Pancreas (tissue), 10 donors: ENCODE measurements at places on chromosomes 12 and 14. TPM values are rescaled to one million over a fixed set of nuclear protein-coding genes. Genes with fewer than 3 reads are reported as not detected.

DNA sequence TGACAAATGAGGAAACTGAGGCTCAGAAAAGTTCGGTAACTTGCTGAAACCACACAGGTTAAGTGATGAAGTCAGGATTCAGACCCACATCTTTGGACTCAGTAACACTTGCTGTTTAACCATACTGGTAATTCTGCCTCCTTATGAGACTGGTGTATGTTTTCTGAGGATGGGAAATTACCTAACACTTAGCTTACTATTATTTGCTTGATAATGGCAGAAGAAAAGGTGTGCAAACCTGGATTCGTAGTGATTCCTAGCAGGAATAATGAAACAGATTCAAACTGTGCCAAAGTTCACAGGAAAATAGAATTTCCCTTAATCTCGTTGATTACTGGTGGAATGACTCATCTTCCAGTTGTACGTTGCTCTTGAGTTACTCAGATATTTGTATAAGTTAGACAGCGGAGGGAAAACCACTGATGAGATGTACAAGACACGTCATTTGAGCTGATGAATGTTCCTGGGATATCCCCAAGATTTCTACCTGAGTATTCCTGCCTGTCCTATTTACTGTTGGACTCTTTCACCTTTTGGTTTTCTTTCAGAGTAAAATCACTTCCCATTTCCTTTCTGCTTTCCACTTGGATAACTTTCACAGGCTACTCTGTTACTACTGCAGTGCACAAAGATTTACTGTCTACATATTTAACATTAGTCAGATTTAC is 37.5 kb downstream of the PRORP start:
- H3K4me3 ChIP-seq: no peak overlapping the region
- no peaks in the 10 kb centered on the region for H3K27me3 ChIP-seq
- no peaks in the 10 kb centered on the region for H3K36me3 ChIP-seq
- H3K4me1 ChIP-seq: peaks cover 30% of the 10 kb centered on the region
- no peak for DNase-seq

DNA sequence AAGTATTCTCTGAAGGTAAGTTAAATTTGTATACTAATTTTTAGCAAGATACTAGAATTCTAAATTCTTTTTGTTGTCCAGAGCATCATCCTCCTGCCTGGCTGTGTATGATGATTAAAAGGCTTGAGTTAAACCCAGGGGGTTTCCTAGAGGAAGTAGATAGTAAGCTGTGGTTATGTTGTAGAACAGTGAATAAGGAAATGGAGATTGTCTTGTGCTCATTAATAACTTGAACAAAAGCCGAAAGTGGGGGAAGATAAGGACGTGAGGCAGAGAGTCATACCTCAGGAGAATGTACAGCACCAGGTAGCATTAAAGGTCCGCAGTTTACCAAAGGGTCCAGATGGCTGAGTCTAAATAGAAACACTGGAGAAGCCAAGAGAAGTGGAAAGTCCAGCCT is 42.0 kb downstream of the CKB start:
- H3K36me3 ChIP-seq: peaks cover 22% of the 10 kb centered on the region
- no peak for DNase-seq
- H3K27ac ChIP-seq: no peak overlapping the region
- no peaks in the 10 kb centered on the region for H3K27me3 ChIP-seq
- H3K4me3 ChIP-seq: no peak overlapping the region

The UNG gene
- 7.1 TPM for polyA plus RNA-seq

The FBXW8 gene
- polyA plus RNA-seq: 3.6 TPM

The LRTM2 gene
- polyA plus RNA-seq: not detected

- no peak overlapping the region for H3K27ac ChIP-seq
- DNase-seq: no peak
- H3K4me1 ChIP-seq: no peaks in the 10 kb centered on the region
- no peaks in the 10 kb centered on the region for H3K27me3 ChIP-seq
- no peaks in the 10 kb centered on the region for H3K36me3 ChIP-seq
- H3K4me3 ChIP-seq: no peak overlapping the region
These were observed 68.4 kb upstream of the ASPG start for GRCh38 chr14:104016873-104017650.

The CNTN1 gene
- 1.5 TPM for polyA plus RNA-seq

The KDM5A gene
- polyA plus RNA-seq: 4.1 TPM

The AMHR2 gene
- 2.9 TPM for polyA plus RNA-seq

The KRT6B gene
- polyA plus RNA-seq: 0.23 TPM

DNA sequence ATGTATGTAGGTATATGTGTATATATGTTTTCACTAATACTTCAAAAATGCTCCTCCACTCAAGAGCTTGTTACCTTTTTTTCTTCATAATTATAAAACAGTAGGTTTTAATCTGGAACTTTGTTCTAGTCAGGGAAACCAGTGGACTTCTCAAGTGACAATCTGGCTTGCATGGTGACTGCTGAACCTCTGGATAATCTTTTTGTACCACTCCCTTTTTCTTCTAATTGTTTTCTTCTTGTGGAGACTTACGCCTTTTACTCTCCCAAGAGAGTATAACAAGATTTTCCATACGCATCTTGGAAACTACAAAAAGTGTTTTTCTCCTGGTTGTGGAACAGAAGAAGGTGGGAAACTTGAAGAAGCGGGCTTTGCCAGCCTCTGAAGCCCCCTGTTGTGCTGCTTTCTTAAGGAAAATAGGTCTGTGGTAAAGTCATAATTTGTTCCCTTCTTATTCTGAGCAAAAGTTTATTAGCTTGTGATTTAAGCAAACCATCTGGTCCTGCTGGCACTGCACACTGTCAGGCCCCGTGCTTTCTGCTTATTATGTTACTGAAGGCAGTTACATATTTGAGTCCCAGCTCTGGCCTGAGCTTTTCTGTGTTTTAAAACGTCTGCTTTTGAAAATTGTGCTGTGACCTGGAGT is 291.8 kb downstream of the ERC1 start:
- H3K27ac ChIP-seq: no peak overlapping the region
- H3K4me1 ChIP-seq: no peaks in the 10 kb centered on the region
- DNase-seq: no peak
- no peaks in the 10 kb centered on the region for H3K36me3 ChIP-seq
- H3K4me3 ChIP-seq: no peak overlapping the region

DNA sequence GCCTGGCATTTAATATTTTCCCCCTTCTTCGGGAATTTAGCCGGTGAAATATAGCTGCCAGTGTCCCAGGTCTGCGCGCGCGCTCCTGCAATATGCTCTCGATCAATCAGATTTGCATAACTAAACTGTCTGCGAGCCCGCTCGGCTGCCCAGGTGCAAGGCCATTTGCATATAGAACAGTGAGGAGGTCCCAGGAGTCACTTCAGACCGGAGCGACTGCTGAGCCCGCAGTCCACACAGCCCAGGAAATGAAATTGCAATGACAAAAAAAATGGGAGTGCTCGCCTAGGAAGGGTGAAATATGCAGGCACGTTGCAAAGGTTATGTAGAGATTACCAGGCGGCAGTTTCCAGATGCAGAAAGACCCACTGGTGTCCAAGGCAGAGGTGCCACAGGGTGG is 228.5 kb downstream of the VRK1 start:
- no peaks in the 10 kb centered on the region for H3K36me3 ChIP-seq
- no peaks in the 10 kb centered on the region for H3K4me1 ChIP-seq
- no peaks in the 10 kb centered on the region for H3K27me3 ChIP-seq

GRCh38 chr14:33432407-33433023 is 493.8 kb downstream of the NPAS3 start:
- no peaks in the 10 kb centered on the region for H3K27me3 ChIP-seq
- H3K27ac ChIP-seq: no peak overlapping the region

DNA sequence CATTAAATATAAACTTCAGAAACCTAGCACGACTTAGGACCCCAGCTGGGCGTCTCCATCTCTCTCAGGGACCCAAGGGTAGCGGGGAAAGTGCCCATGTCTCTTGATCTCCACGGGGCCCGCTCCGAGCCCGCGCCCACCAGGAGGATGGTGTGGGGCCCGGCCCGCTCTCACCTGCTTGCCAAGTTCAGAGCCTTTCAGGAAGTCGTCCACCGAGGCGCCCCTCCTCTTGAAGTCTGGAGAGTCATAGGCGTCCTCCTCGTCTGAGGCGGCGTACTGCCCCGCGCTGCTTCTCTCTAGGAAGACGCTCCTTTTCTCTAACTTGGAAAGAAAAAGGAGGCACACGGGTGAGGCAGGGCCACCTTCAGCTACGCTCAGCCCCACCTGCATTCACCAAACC is 96.9 kb downstream of the PIWIL1 start:
- H3K36me3 ChIP-seq: no peaks in the 10 kb centered on the region
- no peak overlapping the region for H3K4me3 ChIP-seq
- no peaks in the 10 kb centered on the region for H3K27me3 ChIP-seq
- no peak for DNase-seq
- no peaks in the 10 kb centered on the region for H3K4me1 ChIP-seq

GRCh38 chr12:31603546-31604009 is 12.6 kb upstream of the DENND5B start:
- DNase-seq: no peak
- no peaks in the 10 kb centered on the region for H3K4me1 ChIP-seq
- H3K4me3 ChIP-seq: no peak overlapping the region
- H3K27ac ChIP-seq: no peak overlapping the region
- no peaks in the 10 kb centered on the region for H3K27me3 ChIP-seq
